ENCODE measurements at places on chromosomes 12 and 14.

DNA sequence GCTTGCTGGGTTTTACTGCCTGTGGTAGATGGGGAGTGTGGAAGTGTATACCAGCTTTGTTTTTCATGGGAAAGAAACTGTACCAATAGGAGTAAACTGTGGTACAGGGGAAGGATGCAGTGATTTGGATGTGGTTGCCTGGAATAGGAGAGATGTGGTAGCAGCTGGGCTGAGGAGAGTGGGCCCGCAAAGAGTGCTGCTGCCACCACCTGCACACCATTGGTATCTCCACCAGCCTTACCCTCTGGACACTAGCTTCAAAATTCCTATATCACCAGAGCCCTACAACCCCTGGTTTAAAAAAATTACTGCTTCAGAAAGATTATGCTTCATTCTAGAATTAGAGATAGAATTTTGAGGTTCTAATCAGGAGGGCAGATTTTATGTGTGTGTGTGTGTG lies 53.6 kb downstream of the AKAP6 start:
- DNase-seq = no peak

DNA sequence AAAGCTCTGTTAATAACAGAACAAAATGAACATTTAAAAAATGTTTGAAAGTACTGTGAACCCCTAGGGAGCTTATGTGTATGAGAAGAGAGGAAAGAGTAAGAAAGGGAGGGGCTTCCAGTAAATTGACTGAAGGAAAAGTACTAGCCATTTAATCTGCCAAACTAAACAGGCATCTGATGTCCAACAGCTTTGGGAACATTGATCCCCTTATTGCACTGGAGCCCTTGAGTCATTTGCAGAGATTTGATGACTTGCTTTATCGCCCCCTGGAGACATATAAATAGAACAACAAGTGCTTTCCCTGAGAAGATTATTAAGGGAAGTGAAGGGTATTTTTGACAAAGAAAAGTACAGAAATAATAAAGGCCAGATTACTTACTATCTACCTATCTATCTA lies 319.3 kb upstream of the NOVA1 start:
- no peak for DNase-seq

DNA sequence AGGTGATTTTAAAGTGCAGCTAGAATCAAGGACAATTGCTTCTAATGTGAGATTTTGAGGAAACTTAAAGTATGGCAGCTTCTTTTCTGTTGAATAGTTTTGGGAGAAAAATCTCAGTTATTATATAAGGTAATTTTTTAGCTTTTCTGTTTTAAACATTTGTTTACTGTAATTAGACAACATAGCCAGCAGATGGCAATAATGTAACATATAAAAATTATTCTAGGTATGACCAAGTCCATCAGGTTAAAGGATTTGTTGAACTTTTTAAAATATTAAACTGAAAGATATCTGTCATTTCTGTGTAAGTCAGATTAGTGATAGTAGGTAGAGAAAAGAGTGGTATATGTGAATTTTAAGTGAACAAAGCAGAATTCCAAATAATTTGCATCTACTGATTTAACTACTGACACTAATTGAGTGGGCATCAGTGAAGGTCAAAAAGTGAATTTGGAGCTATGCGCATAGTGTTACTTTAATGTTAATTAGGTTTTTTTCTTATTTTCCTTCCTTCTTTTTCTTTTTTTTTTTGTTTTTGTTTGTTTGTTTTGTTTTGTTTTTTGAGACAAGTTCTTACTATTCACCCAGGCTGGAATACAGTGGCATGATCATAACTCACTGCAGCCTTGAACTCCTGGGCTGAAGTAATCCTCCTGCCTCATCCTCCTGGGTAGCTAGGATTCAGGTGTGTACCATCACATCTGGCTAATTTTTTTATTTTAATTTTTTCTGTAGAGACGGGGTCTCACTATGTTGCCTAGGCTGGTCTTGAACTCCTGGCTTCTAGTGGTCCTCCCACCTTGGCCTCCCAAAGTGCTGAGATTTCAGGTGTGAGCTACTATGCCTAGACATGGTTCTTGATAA lies 18.6 kb downstream of the PRORP start:
- DNase-seq = no peak

- DNase-seq = no peak
Measured at GRCh38 chr12:93757792-93758694, 80.9 kb downstream of the CRADD start.

DNA sequence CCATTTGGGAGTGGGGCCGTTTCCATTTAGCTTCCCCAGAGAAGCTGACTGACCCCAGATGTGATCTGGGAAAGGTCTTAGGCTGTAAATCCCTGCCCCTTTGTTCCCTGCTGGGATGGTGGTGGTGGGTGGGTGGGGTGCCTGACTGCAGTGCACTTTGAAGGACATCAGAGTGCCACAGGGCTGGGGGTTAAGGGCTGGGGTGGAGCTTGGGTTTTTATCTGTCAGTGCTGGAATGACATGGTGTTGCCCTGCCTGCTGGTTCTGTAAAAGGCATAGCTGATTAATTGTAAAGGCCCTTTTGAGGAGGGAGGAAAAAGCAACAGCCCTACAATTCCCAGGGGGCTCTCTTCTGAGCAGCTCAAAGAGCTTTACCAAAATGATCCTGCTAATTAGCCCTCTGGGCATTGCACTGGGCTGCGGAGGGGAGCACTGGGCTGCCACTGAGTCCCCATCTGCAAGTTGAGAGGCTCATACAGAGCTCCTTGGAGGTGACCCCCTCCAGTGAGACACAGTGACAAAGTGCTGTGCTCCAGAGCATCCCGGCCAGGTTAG lies 21.1 kb downstream of the PLEKHG3 start:
- no peak for DNase-seq

- no peak for DNase-seq
Measured at GRCh38 chr14:26124896-26125438, 472.9 kb downstream of the NOVA1 start.

- DNase-seq = no peak
Measured at GRCh38 chr12:98420461-98420860, 94.9 kb upstream of the TMPO start.

DNA sequence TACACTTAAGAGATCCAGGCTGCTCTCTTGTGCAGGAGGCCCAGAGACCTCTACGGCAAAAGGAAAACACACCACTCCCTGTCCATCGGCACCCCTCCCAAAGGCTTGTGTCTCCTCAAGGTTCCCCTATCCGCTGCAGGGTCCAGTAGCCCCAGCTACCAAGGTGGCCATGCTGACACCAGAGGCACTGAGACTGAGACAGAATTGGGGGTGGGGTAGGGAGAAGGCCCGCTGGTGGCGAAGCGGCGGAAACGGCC lies 590 bp downstream of the DDIT3 start:
- no peak for DNase-seq

GRCh38 chr12:716506-716905 lies 35.9 kb upstream of the WNK1 start:
- DNase-seq = no peak

DNA sequence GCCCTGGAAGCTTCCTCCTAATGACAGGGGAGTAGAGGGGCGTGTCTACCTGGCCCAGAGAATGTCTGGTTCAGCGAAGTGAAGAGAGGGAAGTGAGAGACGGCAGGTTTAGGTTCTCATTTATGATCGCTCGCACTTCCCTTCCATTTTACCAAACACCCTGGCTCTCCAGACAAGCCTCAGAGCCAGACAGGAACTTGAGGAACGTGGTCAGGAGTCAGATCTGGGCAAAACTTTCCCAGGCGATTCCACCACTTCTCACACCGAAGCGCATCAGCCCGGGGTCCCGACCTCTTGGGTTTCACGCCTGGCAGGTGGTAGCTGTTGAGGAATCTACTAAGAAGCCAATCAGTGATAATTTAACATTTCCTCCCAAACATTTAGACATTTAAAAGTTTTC lies 21.3 kb downstream of the ACTN1 start:
- DNase-seq = no peak

GRCh38 chr12:66272650-66273049 lies 29.6 kb upstream of the HELB start:
- DNase-seq = no peak

GRCh38 chr12:51163795-51164194 lies 9.1 kb downstream of the TFCP2 start:
- DNase-seq = no peak

DNA sequence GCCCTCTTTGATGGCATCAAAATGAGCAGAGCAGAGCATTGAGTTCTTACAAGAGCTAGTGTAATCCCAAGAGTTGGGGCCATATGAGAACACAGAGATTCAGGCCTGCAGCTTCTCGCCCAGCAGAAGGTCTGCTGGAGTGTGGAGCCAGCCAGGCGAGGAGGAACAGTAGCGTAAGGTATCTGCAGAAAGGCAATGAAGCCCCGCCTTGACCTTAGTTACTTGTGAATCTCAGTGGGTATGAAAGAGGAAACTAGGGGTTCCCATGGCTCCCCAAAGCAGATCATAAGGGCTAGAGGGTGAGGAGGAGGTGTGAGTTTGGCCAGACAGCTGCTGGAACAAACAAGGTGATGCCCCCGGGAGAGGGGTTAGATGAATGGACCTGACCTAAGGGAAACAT lies 49.4 kb downstream of the SLC8A3 start:
- no peak for DNase-seq

DNA sequence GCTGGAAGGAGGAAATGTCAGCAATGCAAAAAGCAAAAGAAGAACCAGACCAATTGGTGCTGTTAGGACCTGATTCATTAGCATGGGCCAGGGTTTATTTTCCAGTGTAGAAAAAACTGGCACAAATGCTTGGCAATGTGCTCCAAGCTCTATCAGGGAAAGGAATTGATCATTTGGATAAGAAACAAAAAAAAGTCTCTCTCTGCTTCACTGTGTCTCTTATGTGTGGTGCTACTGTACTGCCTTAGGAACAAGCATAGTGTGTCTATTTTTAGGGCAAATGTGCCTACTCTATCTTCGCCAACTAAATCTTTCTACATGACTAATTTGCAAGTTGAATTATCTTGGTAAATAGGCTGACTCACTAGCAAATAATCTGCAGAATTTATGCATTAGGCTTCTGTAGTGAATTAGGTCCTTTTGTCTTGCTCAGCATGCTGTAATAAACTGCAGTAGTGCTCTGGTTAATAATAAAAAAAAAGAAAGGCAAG lies 236.7 kb downstream of the MDGA2 start:
- no peak for DNase-seq

All from cerebellar nuclear complex (tissue), 1 donor.